ENCODE measurements at places on chromosomes 16 and 17.
A peak's percentile ranks its signal among the peaks of the same experiment; 100 is the strongest.

GRCh38 chr16:25270577-25270976 lies 12.9 kb upstream of the ZKSCAN2 start:
- DNase-seq: no peak

- no peak for DNase-seq
Measured at GRCh38 chr17:63598281-63598680, 2.4 kb upstream of the TACO1 start.

DNA sequence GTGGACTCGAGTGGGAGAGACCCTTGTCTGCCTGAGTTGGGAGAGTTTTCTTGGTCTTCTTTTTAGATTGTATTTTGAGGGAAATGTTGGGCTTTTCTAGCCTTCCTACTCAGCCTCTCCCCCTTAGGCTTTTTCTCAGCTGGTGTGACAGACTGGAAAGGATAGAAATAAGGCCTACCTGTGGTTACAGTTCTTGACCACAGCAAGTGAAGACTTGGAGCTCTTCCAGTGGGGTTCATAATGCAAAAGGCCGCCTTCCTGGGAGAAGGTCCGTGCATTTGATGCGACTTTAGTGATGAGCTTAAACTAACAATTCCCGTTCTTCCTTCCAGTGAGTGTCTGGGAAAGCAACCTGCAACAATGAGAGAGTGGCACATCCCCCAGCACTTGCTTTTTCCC lies 56.8 kb downstream of the B9D1 start:
- DNase-seq: no peak

DNA sequence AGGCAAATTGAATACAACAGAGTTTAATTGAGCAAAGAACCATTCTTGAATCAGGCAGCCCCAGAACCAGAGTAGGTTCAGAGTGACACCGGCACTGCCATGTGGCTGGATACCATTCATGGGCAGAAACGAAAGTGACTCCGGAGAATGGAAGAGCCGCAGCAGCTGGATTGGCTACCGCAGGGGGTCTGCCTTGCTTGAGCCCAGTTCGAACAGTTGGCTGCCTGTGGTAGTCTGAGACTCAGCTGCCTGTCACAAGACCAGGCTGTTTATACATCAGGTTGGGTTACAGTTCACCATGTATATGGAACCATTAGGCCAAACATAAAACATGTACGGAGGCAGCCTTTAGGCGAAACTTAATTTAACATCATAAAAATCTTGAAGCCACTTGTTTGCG lies 205.2 kb upstream of the CHMP6 start:
- DNase-seq: no peak

GRCh38 chr16:19071811-19072777 lies 4.7 kb downstream of the COQ7 start:
- peak; percentile 34 for DNase-seq

DNA sequence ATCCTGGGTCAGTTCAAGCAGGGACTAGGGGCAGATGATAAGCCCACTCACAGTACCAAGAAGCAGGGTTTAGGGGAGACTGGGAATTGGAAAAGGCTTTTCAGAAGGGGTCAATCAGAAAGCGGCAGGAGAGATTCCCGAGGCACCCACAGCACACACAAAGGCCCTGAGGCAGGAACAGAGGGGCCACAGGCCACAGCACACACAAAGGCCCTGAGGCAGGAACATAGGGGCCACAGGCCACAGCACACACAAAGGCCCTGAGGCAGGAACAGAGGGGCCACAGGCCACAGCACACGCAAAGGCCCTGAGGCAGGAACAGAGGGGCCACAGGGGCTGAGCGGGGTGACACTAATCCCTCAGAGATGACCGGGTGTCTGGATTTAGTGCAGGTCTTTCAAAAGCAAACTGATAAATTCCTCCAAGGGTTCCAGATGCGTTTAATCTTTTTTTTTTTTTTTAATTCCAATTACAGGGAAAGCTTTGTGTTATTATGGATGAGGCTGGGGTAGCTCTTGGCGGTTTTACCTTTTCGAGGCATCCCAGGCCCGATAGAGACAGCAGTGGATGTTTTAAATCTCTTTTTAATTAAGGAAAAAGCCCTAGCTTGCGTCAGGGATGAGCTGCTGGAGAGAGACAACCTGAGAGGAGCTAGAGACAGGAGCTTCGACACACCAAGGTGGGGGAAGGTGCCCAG lies 31.0 kb upstream of the GINS2 start:
- DNase-seq: no peak

DNA sequence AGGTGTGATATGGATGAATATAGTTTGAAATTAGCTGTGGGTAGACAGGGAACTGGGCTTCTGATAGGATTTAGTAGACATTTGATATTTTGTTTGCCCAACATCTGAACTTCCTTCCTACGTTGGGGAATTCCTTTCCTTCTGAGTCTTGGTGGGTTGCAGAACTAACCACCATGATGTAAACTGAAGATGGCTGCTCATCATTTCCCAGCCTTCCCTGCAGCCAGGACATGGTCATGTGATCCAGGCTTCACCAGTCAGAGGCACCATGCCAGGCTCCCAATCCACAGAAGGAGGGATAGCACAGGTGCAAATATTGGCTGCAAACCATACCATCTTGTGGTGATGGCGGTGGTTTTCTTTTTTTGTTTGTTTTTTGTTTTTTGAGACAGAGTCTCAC lies 57.4 kb downstream of the EMP2 start:
- no peak for DNase-seq

DNA sequence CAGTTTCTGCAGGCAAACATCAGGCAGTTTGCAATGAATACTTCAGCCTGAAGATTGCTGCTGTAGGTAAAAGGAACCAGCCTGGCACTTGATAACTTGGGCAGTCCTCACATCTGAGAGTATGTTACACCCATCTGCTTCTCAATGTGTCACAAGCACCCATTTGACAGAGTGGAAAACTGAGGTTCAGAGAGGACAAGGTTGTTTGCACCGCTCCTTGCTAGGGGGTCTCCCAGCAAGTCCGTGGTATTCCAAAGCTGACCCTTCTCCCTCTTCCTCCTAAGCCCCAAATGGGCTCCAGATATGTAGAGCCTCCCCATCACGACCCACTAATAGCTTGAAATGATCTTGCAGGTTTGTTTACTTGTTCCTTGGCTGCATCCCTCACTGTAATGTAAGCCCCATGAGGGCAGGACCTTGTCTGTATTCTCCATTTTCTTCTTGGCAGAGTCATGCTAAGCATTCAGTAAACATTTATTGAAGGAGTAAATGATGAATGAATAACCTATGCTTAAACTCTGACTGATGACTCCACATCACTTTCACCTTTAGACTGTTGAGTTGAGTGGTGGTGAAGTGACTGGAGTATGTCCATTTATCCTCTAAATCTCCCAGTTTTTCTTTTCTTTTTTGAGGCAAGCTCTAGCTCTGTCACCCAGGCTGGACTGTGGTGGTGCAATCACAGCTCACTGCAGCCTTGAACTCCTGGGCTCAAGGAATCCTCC lies 26.4 kb downstream of the HNF1B start:
- no peak for DNase-seq

DNA sequence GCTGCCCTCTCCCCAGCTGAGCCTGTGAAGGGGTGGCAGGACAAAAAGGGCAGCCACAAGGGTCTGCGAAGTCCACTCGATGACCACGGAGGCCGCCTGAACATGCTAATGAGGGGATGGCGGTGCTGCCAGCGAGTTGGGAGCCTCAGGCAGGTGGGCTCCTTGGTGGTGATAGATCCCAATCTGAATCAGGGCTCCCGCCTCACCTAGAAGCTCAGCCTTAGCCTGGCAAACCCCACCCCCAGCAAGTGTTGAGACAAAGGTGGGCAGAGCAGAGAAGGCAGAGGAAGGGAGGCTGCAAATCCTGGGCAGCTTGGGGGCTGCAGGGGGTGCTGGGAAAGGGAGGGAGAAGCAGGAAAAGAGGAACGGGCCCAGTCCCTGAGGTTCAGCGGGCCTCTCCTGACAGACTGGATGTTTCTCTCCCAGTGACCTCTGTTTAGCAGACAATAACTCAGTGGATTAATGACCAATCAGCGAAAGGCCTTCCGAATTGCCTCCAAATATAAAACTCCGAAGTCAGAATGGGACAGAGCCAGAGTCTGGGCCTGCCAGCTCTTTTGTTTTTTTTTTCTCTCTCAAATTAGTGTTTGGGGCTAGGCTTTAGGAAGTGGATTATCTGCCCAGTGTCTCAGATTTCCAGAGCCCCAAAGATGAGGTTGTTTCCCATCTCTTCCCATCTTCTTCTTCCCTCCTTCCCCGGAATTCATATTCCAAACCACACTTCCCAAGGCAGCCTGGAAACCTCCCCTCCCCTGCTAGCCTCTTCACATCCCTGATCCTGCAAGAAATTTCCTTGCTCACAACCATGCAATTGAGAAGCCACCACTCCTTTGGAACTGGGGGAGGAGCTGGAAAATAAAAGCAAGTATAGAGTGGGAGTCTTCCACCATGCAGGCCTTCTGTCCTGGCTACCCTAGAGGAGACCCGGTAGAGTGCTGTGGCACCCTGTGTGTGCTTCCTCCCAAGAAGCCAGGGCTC lies 15.2 kb upstream of the HOXB2 start:
- DNase-seq: no peak

DNA sequence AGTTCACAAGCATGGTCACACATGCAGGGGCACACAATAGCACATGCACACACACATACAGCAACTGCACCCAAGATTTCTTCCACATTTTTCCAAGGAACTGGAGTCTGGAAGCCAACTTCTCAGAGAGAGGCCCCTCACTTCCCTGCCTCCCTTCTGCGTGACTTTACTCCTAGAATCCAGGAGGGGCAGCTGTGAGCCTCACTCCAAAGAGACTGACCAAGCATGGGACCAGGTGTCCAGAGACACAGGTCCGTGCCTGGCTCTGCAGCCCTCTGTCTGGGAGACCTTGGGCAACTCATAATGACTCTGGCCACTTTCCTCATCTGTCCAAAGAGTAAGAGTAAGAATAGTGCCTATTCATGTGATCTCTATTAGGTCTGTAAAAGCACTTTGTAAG lies 104.7 kb upstream of the TMEM132E start:
- DNase-seq: no peak

GRCh38 chr17:41538565-41538991 lies 10.5 kb upstream of the KRT19 start:
- no peak for DNase-seq

DNA sequence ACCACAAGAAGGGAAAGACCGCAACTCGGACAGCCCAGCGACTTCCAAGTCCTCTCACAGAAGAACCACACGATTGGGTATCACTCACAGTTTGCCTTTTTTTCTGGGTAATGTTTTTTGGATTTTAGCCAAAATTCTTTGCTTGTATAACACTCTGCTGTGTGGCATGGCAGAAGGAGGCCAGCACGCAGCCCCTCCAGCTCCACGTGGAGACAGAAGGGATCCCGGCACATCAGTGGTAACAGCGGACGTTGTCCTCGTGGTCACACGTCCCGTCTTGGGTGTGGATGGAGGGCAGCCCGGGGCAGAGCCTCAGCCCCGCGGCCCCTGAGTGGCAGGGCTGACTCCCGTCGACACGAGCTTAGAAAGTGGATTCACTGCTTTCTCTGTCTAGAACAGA lies 69.1 kb downstream of the KLHDC4 start:
- DNase-seq: no peak

DNA sequence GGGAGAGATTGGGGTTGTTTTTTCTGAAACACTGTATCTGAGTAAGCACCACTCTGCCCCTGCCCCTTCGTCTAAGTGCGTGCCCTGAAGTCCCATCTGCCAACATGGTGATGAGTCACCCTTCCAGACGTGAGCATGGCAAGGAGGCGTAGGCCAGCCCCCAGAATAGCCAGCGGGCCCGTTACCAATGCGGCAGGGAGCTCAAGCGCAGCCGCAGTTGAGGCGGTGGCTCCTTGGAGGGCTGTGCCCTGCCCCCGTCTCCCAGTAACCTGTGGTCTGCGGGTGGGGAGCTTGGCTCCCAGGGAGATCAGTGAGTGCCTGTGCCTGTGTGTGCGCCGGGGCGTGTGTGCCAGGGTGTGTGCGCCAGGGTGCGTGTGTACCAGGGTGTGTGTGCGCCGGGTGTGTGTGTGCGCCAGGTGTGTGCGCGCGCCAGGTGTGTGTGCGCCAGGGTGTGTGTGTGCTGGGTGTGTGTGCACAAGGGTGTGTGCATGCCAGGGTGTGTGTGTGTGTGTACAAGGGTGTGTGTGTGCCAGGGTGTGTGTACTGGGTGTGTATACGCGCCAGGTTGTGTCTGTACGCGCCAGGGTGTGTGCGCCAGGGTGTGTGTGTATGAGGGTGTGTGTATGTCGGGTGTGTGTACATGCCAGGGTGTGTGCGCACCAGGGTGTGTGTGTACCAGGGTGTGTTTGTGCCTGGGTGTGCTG lies 98.6 kb upstream of the CHMP6 start:
- peak; percentile 40 for DNase-seq

GRCh38 chr17:56177361-56177760 lies 24.1 kb downstream of the ANKFN1 start:
- DNase-seq: no peak

GRCh38 chr17:55487695-55488432 lies 23.4 kb downstream of the SMIM36 start:
- no peak for DNase-seq

- DNase-seq: no peak
Measured at GRCh38 chr17:29757788-29758187, 135.1 kb upstream of the CORO6 start.

DNA sequence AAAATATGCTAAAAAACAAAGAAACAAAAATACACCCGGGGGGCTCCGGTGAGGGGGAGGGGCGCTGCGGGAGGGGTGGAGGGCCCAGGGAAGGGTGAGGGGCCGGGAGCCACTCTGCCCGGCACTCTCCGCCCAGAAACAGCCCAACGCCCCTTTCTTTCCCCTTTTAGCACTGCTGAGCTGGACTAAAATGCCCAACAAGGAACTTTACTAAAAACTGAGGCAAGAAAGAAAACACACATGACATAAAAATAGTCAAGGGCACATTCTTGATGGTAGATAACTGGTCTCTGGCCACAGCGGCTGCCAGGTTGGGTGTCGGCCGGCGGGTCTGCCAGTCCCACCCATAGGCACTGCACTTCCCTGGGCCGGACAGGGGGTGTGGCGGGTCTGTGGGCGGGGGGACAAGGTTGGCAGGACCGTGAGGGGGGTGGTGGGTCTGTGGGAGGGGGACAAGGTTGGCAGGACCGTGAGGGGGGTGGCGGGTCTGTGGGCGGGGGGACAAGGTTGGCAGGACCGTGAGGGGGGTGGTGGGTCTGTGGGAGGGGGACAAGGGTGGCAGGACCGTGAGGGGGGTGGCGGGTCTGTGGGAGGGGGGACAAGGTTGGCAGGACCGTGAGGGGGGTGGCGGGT lies 20.9 kb downstream of the METRNL start:
- DNase-seq: no peak

- DNase-seq: no peak
Measured at GRCh38 chr17:81080019-81080418, 45.1 kb downstream of the BAIAP2 start.

DNA sequence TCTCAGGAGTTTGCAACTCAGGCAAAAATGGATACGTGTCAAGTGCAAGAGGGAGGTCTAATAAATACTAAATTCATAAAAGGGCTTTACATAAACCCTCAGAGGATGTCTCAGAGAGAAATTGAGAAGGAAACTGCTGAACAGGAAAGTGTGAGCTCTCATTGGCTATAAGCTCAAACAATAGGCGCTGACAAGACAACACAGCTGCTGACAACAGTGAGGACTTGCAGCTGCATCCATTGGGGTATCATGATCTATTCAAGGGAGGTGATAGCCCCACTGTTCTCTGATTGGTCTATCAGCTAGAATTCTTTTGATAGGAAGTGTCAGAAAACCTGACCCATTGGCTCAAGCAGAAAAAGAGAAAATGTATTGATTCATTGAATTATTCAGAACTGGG lies 187.2 kb downstream of the CBLN1 start:
- no peak for DNase-seq
